ENCODE measurements at places on chromosomes 4 and X.

- no peak for DNase-seq
Measured at GRCh38 chrX:924017-924416, 288.4 kb downstream of the CRLF2 start.

DNA sequence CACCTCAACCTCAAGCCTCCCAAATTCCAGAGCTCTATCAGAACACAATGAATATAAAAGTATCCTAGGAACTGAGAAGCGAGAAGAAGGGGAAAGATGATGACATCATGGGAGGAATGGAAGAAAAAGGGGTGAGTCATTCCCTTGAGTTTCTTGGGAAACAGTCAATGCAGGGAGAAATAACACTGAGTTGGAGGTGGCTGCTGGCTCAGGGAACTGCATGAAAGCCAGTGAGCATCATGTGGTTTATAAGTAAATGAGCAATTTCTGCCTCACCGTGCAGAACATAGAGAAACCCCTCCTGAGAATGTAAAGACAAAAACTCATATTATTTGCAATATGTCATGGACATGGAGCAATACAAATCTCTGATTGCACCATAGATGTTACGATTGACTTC is 73.3 kb downstream of the SHOX start:
- DNase-seq: no peak

DNA sequence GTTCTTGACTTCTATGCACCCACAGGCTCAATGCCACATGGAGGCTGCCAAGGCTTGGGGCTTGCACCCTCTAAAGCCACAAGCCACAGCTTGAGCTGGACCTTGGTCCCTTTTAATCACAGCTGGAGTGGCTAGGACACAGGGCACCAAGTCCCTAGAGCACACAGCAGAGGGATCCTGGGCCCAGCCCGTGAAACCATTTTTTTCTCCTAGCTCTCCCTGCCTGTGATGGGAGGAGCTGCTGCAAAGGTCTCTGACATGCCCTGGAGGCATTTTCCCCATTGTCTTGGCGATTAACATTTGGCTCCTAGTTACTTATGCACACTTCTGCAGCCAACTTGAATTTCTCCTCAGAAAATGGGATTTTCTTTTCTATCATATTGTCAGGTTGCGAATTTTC is 410.9 kb downstream of the GRID2 start:
- DNase-seq: no peak

DNA sequence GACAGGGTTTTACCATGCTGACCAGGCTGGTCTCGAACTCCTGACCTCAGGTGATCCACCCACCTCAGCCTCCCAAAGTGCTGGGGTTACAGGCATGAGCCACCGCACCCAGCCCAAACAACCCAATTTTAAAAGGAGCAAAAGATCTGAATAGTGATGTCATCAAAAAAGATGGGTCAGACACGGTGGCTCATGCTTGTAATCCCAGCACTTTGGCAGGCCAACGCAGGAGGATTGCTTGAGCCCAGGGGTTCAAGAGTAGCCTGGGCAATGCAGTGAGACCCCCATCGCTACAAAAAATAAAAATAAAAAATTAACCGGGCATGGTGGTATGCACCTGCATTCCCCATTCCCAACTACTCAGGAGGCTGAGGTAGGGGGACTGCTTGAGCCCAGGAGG is 6.1 kb downstream of the ELF2 start:
- no peak for DNase-seq

DNA sequence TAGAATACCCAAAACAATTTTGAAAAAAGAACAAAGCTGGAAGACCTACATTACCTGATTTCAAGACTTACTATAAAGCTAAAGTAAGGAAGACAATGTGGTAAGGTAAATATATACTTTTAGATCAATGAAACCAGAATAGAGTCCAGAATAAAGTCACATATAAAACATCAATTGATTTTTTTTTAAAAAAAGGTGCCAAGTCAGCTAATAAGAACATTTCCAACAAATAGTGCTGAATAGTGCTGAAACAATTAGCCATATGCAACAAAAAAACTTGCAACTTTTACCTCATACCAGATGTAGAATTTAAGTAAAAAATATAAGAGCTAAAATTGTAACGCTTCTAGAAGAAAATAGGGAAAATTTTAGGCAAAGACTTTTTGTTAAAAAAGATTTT is 73.0 kb upstream of the PDHA1 start:
- no peak for DNase-seq

DNA sequence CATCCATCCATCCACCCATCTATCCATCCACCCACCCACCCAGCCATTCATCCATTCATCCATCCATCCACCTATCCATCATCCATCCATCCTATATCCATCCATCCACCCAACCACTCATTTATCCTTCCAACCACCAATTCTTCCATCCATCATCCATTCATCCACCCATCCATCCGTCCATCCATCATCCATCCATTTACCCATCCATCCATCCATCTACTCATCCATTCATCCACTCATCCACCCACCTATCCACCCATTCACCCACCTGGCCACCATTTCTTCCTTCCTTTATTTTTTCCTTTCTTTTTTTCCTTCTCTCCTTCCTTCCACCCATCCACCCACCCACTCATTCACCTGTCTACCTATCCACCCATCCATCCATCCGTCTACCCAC is 25.2 kb downstream of the HTRA3 start:
- DNase-seq: no peak

- no peak for DNase-seq
Measured at GRCh38 chr4:15295421-15296162, 132.2 kb upstream of the C1QTNF7 start.

DNA sequence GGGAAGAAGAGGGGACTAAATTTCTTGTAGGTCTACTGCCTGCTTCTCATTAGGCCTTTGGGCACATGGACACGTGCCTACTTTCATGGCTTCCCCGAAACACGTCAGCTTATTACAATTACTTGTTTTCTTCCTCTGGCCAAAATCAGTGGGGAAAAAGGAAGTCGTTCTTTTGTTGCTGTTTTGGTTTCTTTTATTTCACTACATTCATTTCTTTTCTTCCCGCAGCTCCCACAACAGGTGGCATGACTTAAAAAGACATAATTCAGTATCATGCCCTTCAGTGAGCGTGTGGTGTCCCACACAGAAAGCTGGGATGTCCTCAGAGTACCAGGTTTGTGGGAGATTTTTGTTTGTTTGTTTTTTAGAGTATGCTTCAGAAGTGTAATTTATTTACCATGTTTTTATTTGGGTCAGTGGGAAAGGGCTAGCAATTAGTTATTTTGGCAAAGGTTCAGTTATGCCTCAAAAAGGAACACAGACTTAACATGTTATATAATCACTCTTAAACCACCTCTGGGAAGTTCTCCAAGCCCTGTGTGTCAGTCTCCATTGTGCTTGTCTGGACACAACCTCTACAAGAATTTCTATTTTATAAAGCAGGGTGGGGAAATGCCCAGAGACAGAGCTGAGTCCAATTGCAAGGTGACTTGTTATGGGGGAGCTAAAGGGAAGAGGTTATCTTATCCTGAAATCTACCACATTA is 44.2 kb upstream of the SPRY1 start:
- DNase-seq: no peak
